ENCODE measurements at places on chromosomes 12 and 14.

- DNase-seq, result no peak
These were observed 86.3 kb upstream of the TMTC2 start for GRCh38 chr12:82600379-82600778.

DNA sequence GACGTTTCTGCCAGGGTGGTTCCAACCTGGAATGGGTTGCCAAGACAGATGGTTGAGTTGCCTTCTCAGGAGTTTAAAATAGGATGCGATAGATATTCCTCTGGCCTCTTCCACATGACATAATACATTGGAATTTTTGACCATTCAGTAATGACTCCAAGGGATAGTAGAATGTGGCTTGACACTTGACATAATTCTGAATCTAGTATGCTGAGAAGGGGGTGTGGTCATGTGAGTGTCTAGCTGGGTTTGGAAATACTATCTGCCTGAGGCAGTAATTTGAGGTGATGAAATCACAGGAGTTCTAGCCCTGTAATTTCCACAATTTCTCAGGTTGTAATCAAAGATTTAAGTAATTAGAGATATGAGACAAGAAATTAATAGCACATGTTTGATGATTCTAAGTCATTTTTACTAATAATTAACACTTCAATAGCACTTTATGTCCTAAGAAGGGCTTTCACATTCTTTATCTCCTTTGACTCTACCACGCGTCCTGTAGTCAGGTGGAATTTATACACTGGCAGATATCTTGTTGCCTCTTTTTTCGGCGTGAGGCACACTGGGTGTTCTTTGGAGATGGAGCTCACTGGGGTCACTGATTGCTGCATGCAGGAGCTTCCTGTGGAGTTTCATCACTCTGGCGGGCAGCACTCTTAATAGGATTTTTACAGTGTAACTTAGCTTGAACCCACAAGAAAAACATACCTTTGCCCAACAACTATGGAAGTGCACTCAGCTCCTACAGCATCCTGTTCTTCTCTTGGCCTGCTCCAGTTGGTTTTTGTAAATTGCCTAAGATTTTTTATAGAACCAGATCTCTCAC is 3.2 kb upstream of the AMIGO2 start:
- DNase-seq, result no peak

GRCh38 chr14:43778937-43779639 is 728.0 kb downstream of the FSCB start:
- DNase-seq, result no peak

- DNase-seq, result no peak
These were observed 222.5 kb upstream of the PRICKLE1 start for GRCh38 chr12:42812086-42812485.

DNA sequence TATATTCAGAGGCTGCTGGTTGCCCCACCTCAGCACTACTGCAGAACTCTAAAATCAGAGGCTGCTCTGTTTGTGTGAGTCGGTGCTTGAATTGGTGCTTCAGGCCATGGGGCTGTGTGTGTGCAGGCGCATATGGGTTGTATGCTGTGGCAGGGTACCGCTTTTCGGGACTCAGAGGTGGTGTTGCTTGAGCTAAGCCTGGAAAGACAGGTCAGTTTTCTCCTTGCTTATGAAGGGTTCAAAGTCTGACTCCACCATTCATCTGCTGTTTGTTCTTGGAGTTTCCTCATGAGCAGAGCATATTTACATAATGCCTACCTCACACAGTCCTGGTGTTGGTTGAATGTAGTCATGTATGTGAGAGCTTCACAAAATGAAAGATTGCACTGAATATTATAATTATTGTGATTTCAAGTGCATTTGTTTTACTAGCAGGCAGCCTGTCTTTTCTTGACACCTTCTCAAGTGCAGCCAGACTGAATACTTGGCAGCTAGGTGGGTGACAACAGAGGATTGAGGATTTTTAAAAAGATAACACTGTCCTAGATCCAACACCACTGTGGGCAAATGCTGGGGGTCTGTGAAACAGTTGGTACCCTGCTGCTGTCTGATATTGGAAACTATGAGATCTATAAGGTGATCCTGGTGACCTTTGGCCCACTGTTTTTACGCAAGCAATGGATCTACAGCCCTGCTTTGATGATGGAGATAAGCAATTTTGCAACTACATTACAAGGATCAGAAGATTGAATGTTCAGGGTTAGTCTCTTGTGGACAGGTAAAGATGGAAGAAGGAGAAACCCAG is 1.0 kb upstream of the ANG start:
- no peak for DNase-seq

DNA sequence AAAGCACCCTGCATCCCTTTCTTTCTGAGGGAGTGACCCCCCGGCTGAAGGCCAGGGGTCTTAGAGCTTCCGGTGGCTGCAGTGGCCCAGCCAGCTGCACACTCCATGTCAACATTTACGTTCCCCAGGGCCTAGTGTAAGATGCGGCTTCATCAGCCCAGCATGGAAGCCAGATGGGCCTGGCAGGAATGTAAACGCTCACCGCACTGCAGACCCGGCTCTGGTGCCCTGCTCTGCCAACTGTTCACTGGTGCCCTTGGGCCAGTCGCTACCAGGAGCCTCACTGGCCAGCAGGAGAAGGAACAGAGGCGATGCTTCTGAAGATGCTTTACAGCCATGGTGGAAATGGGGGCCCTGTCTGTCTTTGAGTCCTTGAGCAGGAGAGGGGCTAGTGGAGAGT is 8.6 kb upstream of the TMEM119 start:
- DNase-seq, result no peak

- DNase-seq, result no peak
These were observed 49.7 kb downstream of the CYP46A1 start for GRCh38 chr14:99733540-99734405.

DNA sequence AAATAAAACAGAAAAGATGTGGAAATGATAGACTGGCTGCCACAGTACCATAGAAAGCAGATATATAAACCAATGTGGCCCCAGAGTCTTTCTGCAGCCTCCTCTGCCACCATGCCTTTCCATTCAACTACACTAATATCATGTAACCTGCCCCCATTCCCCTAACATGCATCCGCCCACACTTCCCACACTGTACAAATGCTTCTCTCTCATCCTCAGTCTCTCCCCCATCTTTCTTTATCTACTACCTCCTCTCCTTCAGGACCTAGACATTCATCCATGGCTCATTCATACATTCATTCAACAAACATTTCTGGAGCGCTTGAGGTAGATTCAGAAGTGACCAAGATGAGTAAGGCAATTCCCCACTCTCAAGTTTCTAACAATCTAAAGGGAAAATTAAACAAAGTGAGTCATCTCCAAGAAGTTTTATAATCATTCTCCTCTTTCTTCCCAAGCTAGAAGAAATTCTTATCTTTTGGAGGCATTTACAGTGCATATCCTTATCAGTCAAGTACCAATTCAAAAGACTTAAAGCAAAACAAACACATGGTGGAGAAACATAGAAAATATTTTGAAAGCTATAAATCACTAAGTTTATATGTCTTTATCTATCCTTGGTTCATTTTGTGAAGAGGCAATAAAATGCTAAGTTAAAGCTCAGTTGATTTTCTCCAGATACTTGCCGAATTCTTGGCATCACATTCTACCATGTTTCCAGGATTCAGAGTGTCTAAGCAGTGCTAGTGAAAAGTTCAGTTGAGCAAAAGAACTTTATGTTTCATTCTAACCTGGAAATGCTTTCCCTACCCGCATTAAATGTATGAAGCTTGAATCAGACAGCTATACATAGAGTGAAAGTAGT is 70.5 kb upstream of the FRMD6 start:
- DNase-seq, result no peak

All from amygdala (tissue), 56 donors.